Thoracic aorta (tissue), 2 donors: ENCODE measurements at places on chromosomes 5 and 9. TPM values are rescaled to one million over a fixed set of nuclear protein-coding genes. Genes with fewer than 3 reads are reported as not detected.
A peak's percentile ranks its signal among the peaks of the same experiment; 100 is the strongest.

TMEM215 gene
- total RNA-seq = not detected

GRCh38 chr9:107881626-107882300 lies 392.2 kb upstream of the KLF4 start:
- no peak overlapping the region for H3K27ac ChIP-seq
- no peaks in the 10 kb centered on the region for H3K36me3 ChIP-seq
- no peaks in the 10 kb centered on the region for H3K4me1 ChIP-seq
- no peaks in the 10 kb centered on the region for H3K27me3 ChIP-seq
- no peak for DNase-seq

SLC27A6 gene
- not detected for total RNA-seq

SSBP2 gene
- 23.7 TPM for total RNA-seq

DNA sequence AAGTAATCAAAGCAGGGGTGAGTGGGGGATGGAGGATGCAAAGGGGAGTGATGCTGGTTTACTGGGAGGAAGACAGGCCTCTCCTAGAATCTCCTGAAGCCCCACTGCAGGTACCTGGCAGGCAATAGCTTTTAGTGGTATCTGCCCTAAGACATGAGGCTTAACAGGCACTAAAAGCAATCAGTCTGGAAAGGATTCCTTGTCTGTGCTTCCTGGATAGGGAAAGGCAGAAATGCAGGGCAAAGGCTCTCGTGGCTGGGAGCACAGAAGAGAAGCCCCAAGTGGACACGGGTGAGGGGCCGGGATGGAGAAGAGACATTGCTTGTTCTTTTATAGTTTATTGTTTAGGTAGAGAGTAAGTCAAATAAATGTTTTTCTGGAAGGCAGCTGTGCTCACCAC lies 40.1 kb downstream of the CCNJL start:
- H3K36me3 ChIP-seq = no peaks in the 10 kb centered on the region
- no peak for DNase-seq
- H3K27me3 ChIP-seq = no peaks in the 10 kb centered on the region
- no peak overlapping the region for H3K4me3 ChIP-seq
- peaks cover 33% of the 10 kb centered on the region for H3K4me1 ChIP-seq
- no peak overlapping the region for H3K27ac ChIP-seq

GRCh38 chr5:141363952-141364660 lies at the start of gene PCDHGA5:
PCDHGA5 (plus strand) TSS chr5:141364162; CDS start chr5:141364331, 169 bp downstream.
- H3K4me3 ChIP-seq = peak within 1 kb of the TSS; percentile 3
- no peaks in the 10 kb centered on the region for H3K4me1 ChIP-seq
- no peak for DNase-seq

- H3K27ac ChIP-seq = no peak overlapping the region
- no peaks in the 10 kb centered on the region for H3K4me1 ChIP-seq
- no peak overlapping the region for H3K4me3 ChIP-seq
- H3K36me3 ChIP-seq = no peaks in the 10 kb centered on the region
- no peak for DNase-seq
These were observed 146.0 kb upstream of the FBXL7 start for GRCh38 chr5:15354021-15354420.

DNA sequence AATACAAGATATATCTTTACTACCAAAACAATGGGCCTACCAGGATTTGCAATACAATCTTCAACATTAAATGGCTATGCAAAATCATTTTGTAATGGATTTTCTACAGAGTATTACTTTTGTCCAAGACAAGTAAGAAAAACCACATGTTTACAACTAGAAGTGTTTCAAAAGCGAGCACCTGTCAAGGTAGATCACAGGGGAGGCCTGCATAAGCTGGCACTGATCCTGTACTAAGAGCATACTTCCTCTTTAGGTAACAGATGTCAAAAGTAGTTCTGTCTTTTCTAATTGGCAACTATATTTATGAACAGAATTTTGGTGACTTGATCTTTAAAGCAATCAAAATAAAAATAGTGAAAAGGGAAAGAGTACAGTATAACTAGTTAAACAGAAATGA lies 249.0 kb downstream of the MLLT3 start:
- DNase-seq = no peak
- H3K27ac ChIP-seq = no peak overlapping the region

GRCh38 chr5:120151825-120152224 lies 312.3 kb upstream of the PRR16 start:
- H3K27ac ChIP-seq = no peak overlapping the region
- peaks cover 6% of the 10 kb centered on the region for H3K4me1 ChIP-seq
- no peak overlapping the region for H3K4me3 ChIP-seq
- DNase-seq = no peak
- H3K36me3 ChIP-seq = no peaks in the 10 kb centered on the region
- no peaks in the 10 kb centered on the region for H3K27me3 ChIP-seq

- H3K27ac ChIP-seq = no peak overlapping the region
- H3K27me3 ChIP-seq = no peaks in the 10 kb centered on the region
- no peak overlapping the region for H3K4me3 ChIP-seq
- DNase-seq = no peak
- H3K4me1 ChIP-seq = no peaks in the 10 kb centered on the region
These were observed 49.9 kb upstream of the SHB start for GRCh38 chr9:38118862-38119438.

- no peak overlapping the region for H3K27ac ChIP-seq
- no peaks in the 10 kb centered on the region for H3K4me1 ChIP-seq
- DNase-seq = no peak
- no peaks in the 10 kb centered on the region for H3K36me3 ChIP-seq
These were observed 103.3 kb upstream of the PITX1 start for GRCh38 chr5:135137146-135137915.

S1PR3 gene
- 173 TPM for total RNA-seq

DNA sequence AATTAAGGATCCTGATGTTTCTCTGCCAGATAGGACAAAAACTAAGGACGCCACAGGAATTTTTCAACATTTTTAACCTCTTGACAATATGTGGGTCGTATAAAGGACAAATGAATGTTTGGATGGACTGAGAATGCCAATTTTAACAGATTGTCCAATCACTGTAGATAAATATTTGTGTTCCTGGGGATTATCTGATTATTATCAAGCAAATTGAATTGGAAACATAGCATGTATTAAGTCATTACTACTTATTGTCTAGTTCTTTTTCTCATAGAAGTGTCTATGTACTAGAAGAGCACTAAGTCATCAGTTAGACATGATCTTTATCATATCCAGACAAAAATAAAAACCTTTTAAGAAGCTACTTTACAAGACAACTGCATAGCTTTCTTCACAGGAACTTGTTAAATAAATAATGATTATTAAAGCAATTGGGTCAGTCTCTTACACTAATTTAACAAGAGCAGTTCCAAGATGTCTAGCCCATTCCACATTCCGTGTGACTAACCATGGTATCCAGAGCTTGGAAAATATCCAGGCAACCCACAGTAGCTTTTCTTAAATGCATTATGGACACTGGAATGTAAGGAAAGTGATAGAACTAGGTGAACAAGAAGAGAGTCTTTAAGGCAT lies 127.5 kb upstream of the CDKN2B start:
- no peak overlapping the region for H3K4me3 ChIP-seq
- DNase-seq = no peak
- no peak overlapping the region for H3K27ac ChIP-seq
- no peaks in the 10 kb centered on the region for H3K36me3 ChIP-seq
- H3K27me3 ChIP-seq = no peaks in the 10 kb centered on the region

GRCh38 chr9:87878989-87879511 lies 3.6 kb upstream of the SPATA31E1 start:
- no peaks in the 10 kb centered on the region for H3K27me3 ChIP-seq
- H3K4me1 ChIP-seq = no peaks in the 10 kb centered on the region
- H3K36me3 ChIP-seq = no peaks in the 10 kb centered on the region
- no peak overlapping the region for H3K27ac ChIP-seq
- no peak overlapping the region for H3K4me3 ChIP-seq
- DNase-seq = no peak

GRCh38 chr5:38697013-38697412 lies 140.6 kb upstream of the LIFR start:
- no peak for DNase-seq
- H3K4me3 ChIP-seq = no peak overlapping the region
- no peaks in the 10 kb centered on the region for H3K4me1 ChIP-seq
- H3K36me3 ChIP-seq = no peaks in the 10 kb centered on the region
- H3K27ac ChIP-seq = no peak overlapping the region
- H3K27me3 ChIP-seq = no peaks in the 10 kb centered on the region

GRCh38 chr9:79574136-79574535 lies 2.4 kb downstream of the TLE4 start:
- H3K36me3 ChIP-seq = no peaks in the 10 kb centered on the region
- no peaks in the 10 kb centered on the region for H3K27me3 ChIP-seq
- H3K4me1 ChIP-seq = peaks cover 12% of the 10 kb centered on the region
- H3K4me3 ChIP-seq = peak overlapping the region; percentile 95

TEX48 gene
- total RNA-seq = not detected

- H3K4me3 ChIP-seq = no peak overlapping the region
- H3K36me3 ChIP-seq = no peaks in the 10 kb centered on the region
- DNase-seq = no peak
- no peaks in the 10 kb centered on the region for H3K4me1 ChIP-seq
- no peak overlapping the region for H3K27ac ChIP-seq
These were observed 88.3 kb downstream of the SNCAIP start for GRCh38 chr5:122400341-122400740.

CBY3 gene
- 1.4 TPM for total RNA-seq

CCDC171 gene
- 4.3 TPM for total RNA-seq

DNA sequence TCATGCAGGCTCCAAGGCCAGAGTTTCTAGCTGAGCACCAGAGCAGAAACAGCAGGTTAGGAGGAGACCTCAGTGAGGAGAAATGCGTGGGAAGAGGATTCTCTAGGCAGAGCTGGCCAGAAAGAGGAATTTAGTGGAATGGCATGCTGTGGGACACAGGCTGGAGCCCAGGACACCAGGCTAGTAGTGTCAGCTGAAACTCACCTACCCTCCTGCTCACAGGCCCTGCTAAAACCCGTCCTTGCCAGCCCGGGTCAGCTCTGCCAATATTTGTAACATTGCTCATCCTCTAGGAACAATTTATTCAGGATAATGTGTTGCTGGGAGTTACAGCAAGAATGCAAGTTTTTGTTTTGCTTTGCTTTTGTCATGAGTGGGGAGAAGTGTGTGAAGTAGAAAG lies 40.2 kb upstream of the AGXT2 start:
- H3K36me3 ChIP-seq = no peaks in the 10 kb centered on the region
- H3K27me3 ChIP-seq = no peaks in the 10 kb centered on the region
- H3K27ac ChIP-seq = no peak overlapping the region

RHOBTB3 gene
- total RNA-seq = 71.2 TPM

GRCh38 chr5:83721953-83722901 lies 1.6 kb upstream of the HAPLN1 start:
- peak; percentile 9 for DNase-seq
- peak overlapping the region; percentile 84 for H3K27ac ChIP-seq
- H3K36me3 ChIP-seq = no peaks in the 10 kb centered on the region
- peak overlapping the region; percentile 91 for H3K4me3 ChIP-seq

- no peaks in the 10 kb centered on the region for H3K36me3 ChIP-seq
- H3K4me1 ChIP-seq = no peaks in the 10 kb centered on the region
- no peak overlapping the region for H3K4me3 ChIP-seq
- no peak overlapping the region for H3K27ac ChIP-seq
- H3K27me3 ChIP-seq = no peaks in the 10 kb centered on the region
These were observed 105.3 kb downstream of the SLIT3 start for GRCh38 chr5:169195601-169196000.

DNA sequence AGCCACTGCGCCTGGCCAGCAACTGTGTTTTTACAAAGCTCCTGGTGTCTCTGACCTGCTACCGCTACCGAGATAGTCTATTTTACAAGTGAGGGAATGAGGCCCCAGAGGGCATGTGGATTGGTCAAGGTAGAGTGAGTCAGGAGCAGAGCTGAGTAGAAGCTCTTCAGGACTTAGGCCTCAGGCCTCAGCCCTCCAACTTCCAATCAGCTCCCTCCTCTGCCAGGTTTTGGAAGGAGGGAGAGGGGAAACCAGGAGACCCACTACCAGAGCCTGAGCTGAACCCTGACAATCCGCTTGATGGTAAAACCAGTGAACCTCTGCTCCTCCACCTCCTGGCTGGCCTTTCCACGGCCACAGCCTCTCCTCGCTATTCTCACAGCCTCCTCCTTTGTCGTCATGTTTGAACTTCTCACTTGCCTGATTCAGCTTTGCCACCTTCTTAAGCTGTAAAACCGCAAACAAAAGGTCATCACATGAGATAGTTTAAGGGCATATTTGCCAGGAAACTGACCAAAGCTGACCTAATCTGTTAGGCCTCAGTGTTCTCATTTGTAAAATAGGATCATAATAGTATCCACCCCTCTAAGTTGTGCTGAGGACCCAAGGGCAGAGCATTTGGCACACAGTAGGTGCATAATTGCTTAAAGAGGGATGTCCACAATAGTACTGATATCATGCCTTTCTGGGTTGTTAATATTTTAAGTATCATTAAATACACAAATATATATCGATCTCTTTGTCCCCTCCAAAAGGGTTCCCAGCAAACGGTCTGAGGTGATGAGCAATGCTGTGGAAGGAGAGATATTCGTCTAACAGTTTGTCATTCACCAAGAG lies 1.7 kb downstream of the TRAF1 start:
- H3K36me3 ChIP-seq = no peaks in the 10 kb centered on the region
- H3K27me3 ChIP-seq = no peaks in the 10 kb centered on the region
- H3K4me1 ChIP-seq = peaks cover 57% of the 10 kb centered on the region
- no peak for DNase-seq
- H3K4me3 ChIP-seq = peak overlapping the region; percentile 61

MCC gene
- total RNA-seq = 14.6 TPM

HTR1A gene
- 0.78 TPM for total RNA-seq

GRCh38 chr5:168311061-168311566 lies 19.7 kb downstream of the WWC1 start:
- no peak overlapping the region for H3K27ac ChIP-seq
- H3K4me1 ChIP-seq = no peaks in the 10 kb centered on the region
- no peak overlapping the region for H3K4me3 ChIP-seq

GRCh38 chr9:126001581-126002225 lies 254.5 kb downstream of the PBX3 start:
- H3K36me3 ChIP-seq = no peaks in the 10 kb centered on the region
- no peak for DNase-seq
- H3K27me3 ChIP-seq = no peaks in the 10 kb centered on the region
- H3K4me1 ChIP-seq = no peaks in the 10 kb centered on the region
- H3K4me3 ChIP-seq = no peak overlapping the region

GRCh38 chr5:128825826-128826225 lies 139.5 kb upstream of the SLC27A6 start:
- H3K27ac ChIP-seq = no peak overlapping the region
- no peaks in the 10 kb centered on the region for H3K4me1 ChIP-seq
- DNase-seq = no peak
- H3K36me3 ChIP-seq = no peaks in the 10 kb centered on the region
- H3K4me3 ChIP-seq = no peak overlapping the region

DNA sequence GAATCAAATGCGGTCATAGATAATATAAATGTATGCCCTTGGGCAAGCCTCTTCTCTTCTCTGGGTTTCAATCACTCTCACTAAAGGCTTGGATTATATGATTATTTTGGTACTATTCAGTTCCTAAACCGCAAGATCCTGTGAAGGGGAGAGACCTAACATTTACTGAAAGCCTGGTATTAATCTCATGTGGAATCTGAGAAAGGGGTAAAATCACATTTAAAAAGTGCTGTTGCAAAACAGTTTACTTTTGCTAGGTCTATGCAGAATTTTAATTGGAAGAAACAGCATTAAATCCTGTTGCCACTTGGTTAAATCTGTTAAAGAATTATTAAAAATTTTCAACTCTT lies 50.7 kb downstream of the SLC44A1 start:
- H3K27me3 ChIP-seq = no peaks in the 10 kb centered on the region
- peaks cover 46% of the 10 kb centered on the region for H3K4me1 ChIP-seq
- no peaks in the 10 kb centered on the region for H3K36me3 ChIP-seq
- no peak for DNase-seq
- H3K4me3 ChIP-seq = no peak overlapping the region
